Glutamatergic neuron (in vitro differentiated cells): ENCODE measurements at places on chromosomes 12 and 14.
A peak's percentile ranks its signal among the peaks of the same experiment; 100 is the strongest.

DNA sequence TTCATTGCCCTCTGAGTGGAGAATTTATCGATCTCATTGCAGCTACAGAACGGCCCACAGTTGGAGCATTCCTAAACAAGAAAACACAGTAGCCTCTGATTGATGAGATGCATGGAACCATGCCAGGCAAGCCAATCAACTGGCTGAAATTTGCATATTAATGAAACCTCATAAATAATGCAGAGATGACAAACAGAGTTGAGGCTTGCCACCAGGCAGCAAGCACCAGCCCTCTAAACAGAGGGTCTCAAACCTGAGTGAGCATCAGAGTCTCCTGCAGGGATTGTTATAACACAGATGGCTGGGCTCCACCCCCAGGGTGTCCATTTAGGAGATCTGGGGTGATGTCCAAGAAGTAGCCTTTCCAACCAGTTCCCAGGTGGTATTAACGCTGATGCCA lies 60.9 kb upstream of the CMKLR1 start:
- DNase-seq: no peak

DNA sequence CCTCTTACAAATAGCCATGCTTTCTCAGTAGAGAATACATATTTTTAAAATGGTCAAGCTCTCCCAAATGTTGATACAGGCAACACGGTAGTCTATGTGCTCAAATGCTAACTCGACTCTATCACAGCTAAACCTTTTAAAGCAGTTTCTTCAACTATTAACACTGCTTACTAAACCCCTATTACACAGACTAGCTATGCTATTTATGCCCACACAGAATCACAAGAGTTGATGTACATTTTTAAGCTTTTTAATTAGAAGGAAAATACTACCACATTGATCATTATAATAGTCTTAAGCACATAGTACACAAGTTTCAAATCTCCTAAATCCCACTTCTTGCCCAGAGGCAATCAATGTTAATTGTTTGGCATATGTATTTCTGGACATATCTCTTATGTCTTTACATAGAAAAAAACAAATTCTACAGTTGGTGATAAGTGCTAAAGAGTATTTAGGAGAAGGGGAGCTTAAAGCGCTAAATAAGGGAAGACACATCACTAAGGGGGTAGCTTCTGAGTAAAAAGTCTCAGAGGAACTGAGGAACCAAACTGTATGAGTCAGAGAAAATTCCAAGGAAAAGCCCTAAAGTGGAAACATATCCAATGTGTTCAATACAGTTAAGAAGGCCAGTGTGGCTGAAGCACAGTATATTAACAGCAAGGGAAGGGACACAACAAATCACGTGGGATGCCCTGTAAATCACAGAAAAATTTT lies 13.7 kb downstream of the HNRNPC start:
- DNase-seq: no peak

DNA sequence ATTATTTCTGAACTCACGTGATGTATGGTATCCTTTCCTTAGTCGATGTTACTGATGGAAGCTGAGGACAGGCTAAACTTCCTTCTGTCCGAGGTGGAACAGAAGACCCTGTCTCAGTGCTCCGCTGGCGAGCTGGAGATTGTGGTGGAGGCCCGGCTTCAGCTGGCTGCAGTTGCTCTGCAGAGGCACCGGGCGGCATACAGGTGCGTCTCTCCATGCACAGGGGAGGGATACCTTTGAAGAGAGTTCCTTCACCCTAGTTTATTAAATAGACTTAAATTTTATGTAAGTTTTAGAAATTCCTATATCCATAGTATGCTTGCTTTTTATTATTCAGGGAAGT lies 186.7 kb upstream of the NEDD1 start:
- peak; percentile 22 for DNase-seq

DNA sequence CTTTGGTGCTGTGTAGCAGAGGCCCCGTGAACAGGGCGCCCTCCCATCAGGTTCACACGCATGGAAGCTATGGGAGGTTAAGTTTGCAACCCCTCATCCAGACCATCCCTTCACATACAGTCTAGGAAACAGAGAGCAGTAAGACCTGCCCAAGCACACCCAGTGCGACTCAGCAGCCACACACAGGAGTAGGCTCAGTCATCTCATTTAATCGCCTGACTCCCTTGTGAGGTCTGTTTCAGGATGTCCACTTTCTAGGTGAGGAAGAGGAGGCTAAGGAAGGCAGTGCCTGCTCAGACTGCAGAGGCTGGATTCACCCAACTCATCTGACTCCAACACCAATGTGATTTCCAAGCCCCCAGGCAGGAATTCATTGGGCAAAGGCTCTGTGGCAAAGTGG lies 11.9 kb downstream of the BDKRB1 start:
- no peak for DNase-seq

GRCh38 chr14:33352821-33353220 lies 414.1 kb downstream of the NPAS3 start:
- DNase-seq: no peak

DNA sequence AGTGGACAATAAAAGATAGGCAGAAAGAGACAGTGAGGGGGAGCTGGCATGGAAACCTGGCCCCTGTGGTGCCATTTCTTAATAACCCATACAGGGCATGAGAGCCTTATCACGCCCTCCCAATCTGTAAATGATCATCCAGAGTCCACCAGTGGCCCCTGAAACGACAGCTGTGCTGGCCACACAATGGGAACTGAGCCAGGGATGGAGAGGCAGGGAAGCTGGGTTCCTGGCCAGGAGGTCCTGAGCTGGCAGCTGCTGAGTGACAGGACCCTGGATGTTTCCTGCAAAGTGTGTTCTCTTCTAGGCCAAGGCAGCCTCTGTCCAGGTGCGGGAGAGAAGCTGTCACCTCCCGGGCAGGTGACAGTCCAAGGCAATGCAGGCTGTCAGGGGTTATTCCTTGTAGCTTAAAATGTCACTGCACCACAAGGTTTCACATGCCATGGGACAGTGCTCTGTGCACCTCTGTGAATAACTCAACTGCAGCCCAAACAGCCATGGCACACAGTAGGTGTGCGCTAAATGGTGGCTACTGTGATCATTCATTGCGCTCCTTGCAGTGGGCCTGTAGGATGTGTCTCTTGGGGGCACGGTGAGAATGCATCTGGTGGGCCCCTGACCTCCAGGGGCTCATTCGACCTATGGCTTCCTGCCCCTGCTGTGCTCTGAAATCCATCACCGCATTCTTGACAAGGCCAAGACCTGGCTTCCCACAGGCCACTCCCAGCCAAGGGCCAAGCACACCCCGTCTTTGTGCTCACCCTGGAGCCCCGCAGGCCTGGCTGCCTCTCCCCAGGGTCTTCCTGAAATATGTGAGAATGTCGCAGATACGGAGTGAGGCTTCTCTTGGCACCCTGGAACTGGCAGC lies 46.3 kb upstream of the BCL11B start:
- DNase-seq: no peak
